ENCODE measurements at places on chromosomes 13 and 19.

DNA sequence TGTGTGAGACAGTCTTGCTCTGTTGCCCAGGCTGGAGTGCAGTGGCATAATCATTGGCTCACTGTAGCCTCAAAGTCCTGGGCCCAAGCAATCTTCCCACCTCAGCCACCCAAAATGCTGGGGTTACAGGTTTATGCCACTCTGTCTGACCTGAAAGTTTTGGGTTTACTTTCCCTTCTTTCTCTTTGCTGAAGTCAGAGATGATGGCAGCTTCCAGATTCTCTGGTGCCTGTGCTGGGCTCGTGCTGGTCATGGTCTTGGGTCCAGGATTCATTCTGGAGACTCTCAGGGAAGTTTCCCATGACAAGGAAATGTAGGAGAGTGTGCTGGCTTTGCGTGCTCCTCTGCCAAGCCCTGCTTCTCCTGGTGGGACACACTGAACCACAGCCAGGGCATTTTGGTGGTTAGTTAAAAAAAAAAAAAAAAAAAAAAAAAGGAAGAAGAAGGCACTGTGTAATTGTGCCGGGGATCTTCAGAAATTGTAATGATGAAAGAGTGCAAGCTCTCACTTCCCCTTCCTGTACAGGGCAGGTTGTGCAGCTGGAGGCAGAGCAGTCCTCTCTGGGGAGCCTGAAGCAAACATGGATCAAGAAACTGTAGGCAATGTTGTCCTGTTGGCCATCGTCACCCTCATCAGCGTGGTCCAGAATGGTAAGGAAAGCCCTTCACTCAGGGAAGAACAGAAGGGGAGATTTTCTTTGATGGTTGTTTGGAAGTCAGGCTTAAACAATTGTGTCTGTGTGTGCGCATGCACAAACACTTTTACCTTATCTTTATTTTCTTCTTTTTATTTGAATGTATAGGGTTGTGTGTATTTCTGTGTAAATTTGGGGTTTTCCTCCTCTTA, at the start of gene ALOX5AP:
Gene ALOX5AP, plus strand, starts transcription at position 519 of the 847 bp plus-strand sequence. Its CDS starts 63 bp downstream, at position 582.
- DNase-seq, result no peak

DNA sequence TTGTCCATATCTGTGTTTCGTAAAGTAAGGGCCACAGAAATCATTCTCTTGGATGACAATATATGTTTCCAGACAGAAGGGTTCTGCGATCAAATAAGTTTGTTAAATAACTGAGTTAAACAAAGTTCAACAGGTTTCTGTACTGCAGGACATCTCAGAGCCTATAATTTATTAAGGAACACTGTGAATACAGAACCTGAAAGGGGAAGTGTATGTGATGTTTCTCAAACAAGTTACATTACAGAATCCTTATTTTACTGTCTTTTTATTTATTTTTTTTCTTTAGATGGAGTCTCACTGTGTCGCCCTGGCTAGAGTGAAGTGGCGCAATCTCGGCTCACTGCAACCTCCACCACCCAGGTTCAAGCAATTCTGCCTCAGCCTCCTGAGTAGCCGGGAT, 55.4 kb upstream of the GTF2F2 start:
- no peak for DNase-seq

DNA sequence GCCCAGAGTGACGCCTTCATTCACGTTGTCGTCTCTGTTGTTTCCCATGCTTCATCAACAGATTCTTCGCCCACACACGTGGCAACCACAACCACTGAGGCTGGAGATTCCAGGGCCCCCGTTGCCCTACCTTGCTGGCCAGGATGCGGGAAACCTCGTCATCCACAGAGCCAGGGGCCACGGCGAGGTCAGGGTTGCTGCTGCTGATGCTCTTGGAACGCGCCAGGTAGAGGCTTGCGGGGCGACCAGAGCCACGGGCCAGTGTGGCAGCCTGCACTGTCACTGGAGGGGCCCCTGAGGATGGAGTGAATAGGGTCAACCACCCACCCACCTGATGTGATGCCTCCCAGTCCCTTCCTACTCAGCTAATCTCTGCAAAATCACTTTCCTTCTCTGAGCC, 6.3 kb upstream of the ANGPTL8 start:
- DNase-seq, result no peak

GRCh38 chr13:104301171-104301975, 1235.2 kb upstream of the SLC10A2 start:
- no peak for DNase-seq

- no peak for DNase-seq
Measured at GRCh38 chr19:5397804-5398692, 57.2 kb upstream of the ZNRF4 start.

GRCh38 chr19:49261602-49262001, 63.4 kb downstream of the SLC6A16 start:
- DNase-seq, result no peak

Data from mesothelial cell of epicardium (in vitro differentiated cells).